ENCODE measurements at places on chromosomes 16 and 17.

DNA sequence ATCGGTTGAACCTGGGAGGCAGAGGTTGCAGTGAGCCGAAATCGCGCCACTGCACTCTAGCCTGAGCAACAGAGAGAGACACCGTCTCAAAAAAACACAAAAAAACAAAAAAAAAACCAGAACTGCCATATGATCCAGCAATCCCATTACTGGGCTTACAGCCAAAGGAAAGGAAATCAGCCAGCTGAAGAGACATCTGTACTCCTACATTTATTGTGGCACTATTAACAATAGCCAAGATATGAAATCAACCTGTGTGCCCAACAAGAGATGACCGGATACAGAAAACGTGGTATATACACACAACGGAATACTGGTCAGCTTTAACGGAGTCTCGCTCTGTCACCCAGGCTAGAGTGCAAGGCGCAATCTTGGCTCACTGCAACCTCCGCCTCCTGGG, 14.6 kb downstream of the FANCA start:
- no peak for DNase-seq

DNA sequence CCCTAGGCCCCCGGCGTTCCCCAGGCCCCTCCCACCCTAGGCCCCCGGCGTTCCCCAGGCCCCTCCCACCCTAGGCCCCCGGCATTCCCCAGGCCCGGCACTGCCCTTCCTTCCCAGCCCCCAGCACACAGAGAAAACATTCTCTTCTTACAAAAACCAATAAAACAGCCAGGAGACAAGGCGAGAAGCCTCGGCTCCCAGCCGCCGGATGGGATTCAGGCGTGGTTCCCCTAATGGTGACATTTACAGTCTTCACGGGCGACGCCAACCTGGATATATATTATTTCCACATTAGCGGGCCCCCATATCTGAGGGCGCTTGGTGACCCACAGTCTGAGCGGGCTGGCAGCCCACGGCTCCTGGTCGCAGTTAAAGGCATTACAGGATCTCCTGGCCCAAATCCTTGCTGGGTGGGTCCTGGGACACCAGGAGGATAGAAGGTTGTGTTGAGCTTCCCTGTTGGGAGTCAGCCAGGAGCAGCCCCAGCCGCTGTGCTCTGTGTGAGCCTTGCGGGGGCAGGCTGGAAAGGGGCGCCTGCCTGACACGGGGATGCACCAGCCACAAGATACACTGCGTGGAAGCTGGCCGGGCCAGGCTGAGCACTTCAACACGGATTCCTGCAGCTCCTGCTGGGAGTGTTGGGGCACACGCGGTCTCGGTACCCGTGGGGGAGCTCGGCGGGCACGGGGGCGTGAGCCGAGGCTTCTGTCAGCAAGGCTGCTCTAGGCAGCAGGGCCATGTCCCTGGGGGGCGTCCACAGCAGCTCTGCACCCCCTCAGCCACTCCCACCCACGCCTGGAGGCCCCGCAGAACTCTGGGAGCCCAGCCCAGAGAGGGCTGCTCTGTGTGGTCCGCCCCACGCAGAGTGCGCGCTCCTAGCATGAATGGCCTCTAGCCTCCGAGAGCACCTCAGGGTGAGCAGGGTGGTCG, 83.7 kb downstream of the LMF1 start:
- peak; percentile 34 for DNase-seq

- peak; percentile 70 for DNase-seq
These were observed 27.8 kb upstream of the MEIOC start for GRCh38 chr17:44628243-44629188.

DNA sequence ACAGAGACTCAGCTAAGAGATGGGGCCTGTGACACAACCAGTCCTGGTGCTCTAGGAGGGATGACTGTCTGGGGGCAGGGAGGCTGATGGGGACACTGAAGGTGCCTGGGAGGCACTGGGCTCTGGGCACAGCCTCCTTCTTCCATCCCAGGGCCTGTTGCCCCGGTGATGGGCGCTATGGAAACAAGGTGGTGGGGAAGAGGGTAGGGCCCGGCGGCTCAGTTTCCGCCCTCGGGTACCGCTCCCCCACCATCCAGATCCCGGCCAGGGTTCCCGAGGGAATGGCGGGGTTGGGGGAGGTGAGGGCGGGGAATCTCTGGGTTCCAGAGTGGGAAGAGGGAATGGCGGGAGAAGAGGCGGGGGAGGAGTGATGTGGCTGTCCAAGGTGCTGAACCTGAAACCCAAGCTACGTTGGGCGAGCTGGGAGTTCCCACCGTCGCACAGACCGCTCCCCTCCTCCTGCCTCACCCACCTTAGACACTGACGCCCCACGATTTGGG, 981 bp downstream of the KCNH4 start:
- peak; percentile 53 for DNase-seq

GRCh38 chr17:74351552-74352210, 10.0 kb downstream of the BTBD17 start:
- DNase-seq, result no peak

- DNase-seq, result no peak
These were observed 809 bp upstream of the RAB34 start for GRCh38 chr17:28718333-28719020.

DNA sequence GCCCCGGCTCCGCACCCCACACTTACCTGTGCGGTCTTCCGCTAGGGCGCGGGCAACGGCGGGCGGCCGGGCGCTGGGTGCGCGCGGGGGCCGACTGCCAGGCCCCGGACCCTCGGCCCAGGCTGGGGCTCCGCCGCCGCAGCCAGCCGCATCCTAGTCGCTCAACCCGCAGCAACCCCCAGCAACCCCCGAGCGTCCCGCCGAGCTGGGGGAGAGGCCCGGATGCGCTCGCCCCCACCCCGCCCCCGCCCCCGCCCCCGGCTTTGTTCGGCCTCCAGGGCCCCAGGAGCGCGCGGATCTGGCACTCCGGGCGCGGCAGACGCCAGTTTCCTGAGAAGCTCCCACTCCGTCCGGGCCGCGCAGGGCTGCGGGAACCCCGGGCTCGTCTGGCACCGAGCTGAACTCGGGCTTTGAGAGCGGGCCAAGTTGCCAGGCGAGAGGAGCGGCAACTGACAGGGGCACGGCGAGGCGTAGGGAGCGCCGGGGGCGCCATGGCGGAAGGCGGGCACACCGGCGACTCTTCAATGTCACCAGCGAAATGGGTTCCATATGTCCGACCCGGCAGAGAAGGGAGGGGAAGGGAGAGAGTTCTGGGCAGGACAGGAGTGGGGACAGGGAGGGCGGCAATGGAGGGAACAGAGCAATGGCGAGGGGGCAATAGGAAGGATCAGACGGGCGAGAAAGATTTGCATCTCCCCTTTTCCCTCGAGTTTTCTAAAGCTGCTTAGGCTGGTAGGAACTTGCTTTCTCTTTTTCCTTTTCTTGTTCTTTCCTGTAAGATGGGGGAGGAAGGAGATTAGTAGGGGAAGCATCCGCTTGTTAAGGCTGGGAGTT, 13.7 kb downstream of the HOXB4 start:
- no peak for DNase-seq

GRCh38 chr17:32007463-32008298, 498 bp downstream of the LRRC37B start:
- peak; percentile 58 for DNase-seq

DNA sequence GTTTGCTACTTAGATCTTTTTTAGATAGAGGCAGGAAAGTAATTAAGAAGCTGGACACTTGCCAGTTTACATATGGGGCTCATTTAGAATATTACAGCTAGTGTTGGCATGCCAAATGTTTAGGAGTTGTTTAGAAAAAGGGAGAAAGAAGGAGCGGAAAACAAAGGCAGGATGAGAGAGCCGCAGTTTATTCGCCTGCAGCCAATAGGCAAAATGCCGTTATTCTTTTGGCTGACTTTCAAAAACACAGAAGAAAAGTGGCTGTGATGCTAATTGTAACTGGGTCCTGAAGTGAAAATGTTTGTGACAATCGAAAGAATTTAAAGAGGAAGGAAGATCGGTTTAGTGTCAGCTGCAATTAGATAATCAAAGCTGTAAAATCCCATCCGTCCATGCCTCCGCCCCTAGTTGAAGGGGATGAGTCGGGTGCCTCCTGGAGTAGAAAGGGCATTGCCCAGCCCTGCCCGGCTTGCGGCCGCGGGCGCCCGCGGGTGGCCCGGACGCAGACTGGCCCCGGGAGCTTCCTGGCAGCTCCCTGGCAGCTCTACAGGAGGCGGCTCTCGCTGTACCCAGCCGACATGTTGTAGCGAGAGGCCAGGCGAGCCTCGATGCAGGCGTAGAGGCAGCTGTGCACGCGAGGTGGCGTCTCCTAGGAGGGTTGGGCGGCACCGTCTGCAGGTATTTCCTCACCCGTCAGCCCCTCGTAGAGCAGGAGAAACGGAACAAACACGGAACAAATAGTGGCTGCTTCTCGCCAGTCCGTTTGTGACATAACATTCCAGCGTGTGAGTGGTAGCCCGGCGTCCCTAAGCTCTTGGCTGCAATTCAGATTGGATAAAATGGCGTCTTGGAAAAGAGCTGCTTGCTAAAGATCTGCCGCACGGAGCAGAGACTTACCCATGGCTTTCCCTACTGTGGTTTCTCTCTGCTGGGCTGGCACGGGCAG, 82.2 kb downstream of the TNRC6C start:
- DNase-seq, result peak; percentile 53

GRCh38 chr16:73473713-73474112, 425.8 kb upstream of the ZFHX3 start:
- no peak for DNase-seq

GRCh38 chr17:78395155-78395554, 16.7 kb downstream of the PGS1 start:
- no peak for DNase-seq

DNA sequence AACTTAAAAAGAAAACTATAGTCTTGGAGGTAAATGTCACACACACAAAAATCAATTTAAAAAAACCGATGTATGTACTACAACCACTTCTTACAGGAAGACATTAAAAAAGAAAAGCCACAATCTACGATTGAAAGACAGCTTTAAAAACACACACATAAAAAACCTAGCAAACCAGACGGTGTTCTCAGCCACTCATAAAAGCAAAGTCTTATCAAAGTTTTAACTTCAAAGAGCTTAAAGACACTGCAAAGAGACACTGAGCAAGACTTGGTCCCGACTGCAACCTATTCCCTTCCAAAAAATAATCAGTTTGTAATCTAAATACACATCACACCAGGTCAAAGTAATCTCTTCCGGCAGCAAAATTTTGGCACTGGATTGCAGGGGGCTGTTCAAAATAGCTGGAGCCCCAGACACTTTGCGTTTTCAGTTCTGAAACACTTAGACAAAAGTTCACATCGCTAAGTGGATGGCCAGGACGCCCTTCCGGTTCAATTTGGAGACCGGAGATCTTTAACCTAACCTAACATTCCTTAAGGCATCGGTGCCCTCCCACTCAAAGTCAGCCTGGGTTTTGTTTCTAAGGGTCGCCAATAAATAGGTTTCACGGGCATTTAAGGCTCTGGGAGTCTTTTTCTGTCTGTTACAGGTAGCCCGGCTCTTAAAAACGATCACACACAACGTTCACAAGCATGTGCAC, 2.6 kb downstream of the ZCCHC14 start:
- no peak for DNase-seq

DNA sequence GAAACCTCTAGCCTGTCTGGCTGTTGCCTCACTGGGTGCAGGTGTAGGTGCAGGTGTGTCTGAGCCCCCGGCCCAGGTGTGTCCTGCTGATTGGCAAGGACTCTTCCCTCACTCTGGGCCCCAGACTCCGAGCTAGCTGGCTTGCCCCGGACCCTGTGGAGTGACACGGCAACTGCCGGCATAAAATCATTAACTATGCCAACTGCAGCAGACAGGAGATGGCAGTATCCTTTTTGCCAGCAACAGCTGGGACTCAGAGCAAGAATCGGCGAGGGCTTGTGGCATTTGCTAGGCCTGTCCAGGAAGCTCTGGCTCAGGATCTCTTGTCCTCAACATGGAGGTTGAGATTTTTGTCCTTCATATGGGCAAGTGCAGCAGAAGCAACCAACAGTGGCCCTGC, 20.8 kb downstream of the CIAPIN1 start:
- DNase-seq, result no peak

DNA sequence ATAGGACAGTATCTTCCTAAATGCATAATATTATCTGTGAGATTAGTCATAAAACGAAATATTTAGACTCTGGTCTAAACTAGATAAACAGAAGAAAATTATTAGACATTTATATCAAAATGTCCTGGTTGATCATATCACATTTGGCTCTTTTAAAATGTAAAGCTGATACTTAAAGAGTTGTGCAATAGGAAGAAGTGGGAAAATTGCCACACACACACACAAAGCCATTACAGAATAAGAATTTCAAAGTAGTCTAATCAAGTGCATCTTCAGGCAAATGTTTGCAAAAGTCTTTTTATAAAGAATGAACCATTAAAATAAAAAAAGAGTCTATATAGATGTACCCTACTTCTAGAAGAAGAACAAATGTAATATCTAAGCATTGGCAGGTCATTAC, 301.7 kb downstream of the KIF2B start:
- DNase-seq, result no peak

DNA sequence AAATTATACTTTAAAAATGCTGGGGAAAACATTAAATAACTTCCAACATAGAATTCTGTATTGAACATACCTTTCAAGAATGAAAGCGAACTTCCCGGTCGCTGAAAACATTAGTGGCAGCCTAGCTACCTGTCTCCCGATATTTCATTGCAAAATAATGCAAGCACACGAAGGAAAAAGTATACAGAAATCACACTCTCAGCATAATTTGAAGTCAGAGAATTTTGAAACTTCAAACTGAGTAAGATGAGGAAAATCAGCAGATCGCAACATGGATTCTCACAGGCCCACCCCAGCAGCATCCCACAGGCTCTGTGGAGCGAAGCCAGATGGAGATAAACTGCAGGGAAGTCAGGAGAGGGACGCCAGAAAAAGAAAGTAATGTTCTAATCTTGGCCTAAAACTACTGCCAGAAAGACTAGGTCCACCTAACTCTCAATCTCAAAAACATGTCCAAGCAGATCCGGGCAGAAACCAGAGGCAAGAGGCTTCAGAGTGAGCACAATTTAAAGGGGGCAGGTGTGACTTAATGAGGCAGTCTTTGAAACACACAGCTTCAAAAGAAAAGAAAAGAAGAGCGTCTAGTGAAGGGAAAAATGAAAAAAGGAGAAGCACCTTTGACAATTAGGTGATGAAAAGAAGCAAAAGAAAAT, 4.8 kb upstream of the GOSR1 start:
- DNase-seq, result no peak

GRCh38 chr17:78708510-78708973, 73.5 kb downstream of the CYTH1 start:
- DNase-seq, result peak; percentile 79

- no peak for DNase-seq
These were observed 17.3 kb upstream of the KCNJ12 start for GRCh38 chr17:21358682-21359482.
